ENCODE measurements at places on chromosomes 12 and 14.

DNA sequence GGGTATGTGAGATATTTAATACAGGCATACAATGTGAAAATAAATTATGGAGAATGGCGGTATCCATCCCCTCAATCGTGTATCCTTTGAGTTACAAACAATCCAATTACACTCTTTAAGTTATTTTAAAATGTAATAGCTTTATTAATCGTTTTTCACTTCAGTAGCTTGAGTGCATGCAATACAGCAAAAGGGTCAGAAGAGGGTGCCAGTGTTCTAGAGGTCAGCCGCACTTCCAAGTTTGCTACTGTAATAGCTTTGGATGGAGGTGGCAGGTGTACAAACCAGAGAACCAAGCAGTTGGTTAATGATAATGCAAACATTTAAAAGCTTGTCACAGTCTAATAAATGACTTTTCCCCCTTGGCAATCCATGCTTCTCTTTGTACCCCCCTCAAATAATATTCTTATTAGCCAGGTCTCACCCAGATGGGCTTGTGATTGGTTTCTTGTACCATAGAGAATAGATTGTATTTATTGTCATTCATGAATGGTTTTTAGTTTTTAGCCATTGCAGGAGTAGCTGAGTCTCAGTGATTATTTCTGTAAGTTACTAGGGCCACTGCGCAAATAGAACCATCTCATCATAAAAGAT is 127.0 kb downstream of the ERC1 start:
- DNase-seq, result peak; percentile 12

- no peak for DNase-seq
Measured at GRCh38 chr14:57687416-57687815, 178.5 kb downstream of the SLC35F4 start.

- DNase-seq, result no peak
Measured at GRCh38 chr14:26276757-26277156, 321.1 kb downstream of the NOVA1 start.

DNA sequence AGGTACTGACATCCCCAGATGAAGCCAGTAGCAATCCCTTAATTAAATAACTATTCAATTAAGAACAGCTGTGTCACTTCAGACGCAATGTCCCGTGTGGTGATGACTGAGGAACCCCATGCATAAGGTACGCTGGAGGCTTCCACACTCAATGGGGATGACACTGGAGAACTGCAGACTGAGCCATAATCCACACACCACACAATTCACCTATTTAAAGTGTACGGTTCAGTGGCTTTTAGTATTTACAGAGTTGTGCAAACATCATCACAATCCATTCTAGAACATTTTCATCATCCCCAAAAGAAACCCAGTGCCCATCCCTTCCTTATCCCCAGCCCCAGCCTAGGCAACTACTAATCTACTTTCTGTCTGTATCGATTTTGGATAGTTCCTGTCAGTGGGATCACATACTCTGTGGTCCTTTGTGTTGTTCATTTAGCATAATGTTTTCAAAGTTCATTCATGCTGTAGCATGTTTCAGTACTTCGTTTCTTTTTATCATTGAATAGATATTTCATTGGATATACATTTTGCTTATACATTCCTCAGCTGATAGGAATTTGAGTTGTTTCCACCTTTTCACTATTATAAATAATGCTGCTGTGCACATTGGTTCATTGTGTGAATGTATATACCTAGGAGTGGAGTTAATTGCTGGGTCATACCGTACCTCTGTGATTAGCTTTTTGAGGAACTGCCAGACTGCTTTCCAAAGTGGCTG is 61.1 kb downstream of the NINJ2 start:
- no peak for DNase-seq

GRCh38 chr12:120625557-120626419 is 14.6 kb upstream of the CABP1 start:
- peak; percentile 19 for DNase-seq

DNA sequence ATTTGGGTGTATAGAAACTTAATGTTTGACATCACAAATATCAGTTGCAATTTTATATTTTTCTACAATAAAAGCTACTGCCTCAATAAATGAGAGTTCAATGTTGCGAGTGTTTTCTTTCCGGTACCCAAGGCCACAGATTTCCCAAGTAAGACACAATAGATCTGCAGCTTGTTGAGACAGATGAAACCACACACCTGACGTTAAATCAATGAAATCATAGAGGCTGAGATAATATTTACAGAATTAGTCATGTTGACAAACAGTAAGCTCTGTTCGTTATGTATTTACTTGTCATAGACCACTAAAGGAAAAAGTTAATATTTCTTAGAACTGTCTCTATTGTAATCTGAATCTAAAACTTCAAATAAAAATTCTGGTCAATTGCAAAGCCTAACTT is 49.2 kb upstream of the PTHLH start:
- peak; percentile 36 for DNase-seq

- no peak for DNase-seq
Measured at GRCh38 chr12:109738209-109738608, 24.6 kb downstream of the FAM222A start.

- no peak for DNase-seq
Measured at GRCh38 chr12:111150921-111151840, 217.7 kb downstream of the PHETA1 start.

- no peak for DNase-seq
Measured at GRCh38 chr12:127480775-127481314, 786.1 kb upstream of the TMEM132C start.

DNA sequence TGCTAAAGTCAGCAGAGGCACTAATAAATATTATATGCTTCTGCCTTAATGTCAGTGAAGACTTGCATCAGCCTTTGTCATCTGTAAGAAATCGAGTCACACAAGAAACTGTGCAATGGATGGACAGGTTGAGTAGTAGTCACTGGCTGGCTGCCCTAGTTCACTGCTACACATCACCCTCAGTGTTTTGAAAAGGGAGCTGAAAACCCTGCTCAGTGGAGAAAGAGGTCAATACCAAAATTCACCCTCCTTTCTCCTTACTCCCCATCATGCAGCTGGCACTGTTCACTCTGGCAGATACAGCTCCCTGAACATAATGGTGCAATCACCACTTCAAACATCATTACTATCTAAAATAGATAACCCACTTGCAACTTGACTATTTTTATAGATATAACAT is 6.6 kb downstream of the ANKS1B start:
- DNase-seq, result no peak
